ENCODE measurements at places on chromosomes 6 and 20.

DNA sequence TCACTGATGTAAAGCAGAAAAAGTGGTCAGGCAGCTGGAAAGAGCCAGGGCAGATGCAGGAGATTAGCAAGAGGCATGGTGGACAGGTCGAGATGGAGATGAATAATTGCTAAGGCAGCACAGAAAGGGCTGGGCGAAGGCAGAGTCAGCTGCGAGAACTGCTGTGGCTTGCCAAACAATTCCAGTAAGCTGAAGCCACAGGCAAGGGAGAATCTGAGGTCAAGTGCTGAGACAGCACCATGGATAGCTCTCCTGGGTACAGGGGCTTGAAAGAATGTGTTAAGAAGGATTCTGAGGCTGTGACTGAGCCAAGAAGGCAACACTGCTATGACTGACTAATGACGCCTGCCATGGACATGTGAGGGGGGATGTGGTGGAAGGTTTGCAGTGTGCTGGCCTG, 220.8 kb upstream of the FOXA2 start:
- peak; percentile 34 for DNase-seq

DNA sequence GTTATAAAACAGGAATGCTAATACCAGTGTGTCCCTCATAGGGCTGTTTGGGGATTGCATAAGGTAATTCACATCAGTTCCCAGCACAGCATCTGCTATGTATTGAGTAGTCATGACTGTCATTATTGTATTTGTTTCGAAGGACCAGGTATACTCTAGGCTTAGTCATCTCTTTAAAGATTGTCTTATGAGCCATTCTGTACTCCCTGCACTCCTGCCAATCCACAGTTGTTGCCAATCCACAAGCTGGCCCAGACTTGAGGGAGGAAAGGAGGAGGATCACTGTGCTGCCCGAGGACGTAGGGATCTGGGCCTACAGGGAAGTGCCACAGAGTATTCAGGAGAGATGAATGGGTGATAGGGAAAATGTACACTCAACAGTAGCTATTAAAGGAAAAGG, 113.0 kb upstream of the TIAM2 start:
- DNase-seq: no peak

- no peak for DNase-seq
Measured at GRCh38 chr6:170124150-170124549, 166.7 kb downstream of the DLL1 start.

- DNase-seq: peak; percentile 22
Measured at GRCh38 chr6:89433252-89434149, 549 bp downstream of the ANKRD6 start.

DNA sequence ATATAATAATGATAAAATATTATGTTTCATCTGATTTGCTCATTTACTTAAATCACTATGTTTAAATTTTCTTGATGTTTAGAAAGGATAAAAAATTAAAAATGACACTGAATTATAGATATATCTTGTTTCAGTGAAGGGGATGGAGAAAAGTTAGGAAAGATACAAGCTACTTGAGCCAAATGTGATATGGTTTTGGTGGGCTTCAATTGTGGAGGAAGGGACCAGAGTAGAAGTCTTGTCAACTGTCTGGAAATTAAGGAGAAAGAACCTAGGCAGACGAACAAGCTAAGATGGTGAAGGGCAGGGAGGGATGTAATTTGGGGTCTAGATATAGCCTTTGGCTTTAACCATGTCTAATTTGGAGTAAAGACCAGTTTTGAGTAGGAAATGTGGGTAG, 186.4 kb upstream of the MMS22L start:
- no peak for DNase-seq

DNA sequence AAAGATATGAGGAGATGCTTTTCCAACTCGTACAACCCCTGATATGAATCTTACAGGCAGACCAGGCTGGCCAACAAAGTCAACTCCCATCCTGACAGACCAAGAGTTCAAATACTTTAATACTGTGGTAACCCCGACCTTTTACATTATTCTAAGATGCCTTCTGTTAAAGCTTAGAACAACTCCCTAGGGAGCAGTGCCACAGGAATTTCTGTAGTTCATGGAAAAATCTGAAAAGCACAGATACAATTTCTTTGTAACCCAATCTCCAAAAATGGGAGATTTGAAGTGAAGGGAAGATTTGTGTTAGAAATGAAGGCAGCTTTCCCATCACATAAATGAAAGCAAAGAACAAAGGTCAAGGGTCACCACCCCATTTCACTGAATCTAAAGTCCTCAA, 151.3 kb upstream of the BEND6 start:
- DNase-seq: no peak

DNA sequence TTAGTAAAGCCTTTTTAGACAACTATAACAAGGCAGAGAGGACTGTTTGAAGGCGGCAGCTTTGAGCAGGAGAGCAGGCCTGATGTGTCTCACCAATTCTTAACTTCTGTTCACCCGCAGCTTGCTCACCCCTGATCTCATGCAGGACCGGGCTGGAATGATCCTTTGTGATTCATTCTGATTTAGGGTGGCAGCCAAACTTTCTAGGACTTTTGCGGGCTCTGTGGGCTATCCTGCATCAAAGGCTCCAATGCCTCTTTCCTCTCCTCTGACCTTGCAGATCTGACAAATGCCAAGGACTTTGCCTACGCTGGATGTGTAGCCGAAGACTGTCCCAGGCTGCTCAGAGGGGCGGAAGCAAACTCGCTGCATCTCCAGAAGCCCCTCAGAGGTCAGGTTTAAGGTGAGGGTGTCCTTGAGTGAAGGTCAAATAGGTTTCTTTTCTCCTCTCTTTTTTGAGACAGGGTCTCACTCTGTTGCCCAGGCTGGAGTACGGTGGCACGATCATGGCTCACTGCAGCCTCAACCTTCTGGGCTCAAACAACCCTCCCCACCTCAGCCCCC, 72.3 kb downstream of the VEGFA start:
- no peak for DNase-seq

All from left ventricle myocardium inferior (tissue), 1 donor.